ENCODE measurements at places on chromosomes 3 and 15. TPM values are rescaled to one million over a fixed set of nuclear protein-coding genes. Genes with fewer than 3 reads are reported as not detected.

DNA sequence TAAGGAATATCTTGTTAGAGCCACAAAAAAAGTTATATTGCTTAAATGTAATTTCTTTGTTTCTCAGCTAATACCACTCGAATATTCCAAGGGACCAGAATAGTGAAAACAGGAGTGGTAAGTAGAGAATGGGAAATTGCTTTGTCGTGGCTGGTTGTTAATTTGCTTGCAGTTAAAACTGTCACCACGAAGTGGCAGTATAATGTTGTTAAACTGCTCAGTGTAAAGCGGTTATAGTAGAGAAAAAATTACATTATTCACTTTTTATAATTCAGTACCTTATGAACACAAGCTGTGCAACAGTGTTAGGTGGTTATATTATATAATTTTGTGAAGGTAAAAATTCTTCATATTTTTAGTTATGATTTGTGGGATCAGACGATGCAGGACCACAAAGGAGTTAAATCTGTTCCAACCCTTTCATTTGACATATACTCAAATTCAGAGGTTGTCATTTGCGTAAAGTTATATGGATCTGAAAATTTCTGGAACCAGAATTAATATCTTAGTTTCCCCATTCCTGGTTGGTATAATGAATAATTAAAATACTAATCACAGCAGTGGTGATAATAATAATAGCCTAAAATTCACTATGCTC, 171.8 kb downstream of the FEZF2 start:
- DNase-seq = peak; percentile 57

GRCh38 chr3:128197855-128198254, 44.6 kb downstream of the EEFSEC start:
- no peak for DNase-seq

STRIT1 gene
- total RNA-seq = not detected

DNA sequence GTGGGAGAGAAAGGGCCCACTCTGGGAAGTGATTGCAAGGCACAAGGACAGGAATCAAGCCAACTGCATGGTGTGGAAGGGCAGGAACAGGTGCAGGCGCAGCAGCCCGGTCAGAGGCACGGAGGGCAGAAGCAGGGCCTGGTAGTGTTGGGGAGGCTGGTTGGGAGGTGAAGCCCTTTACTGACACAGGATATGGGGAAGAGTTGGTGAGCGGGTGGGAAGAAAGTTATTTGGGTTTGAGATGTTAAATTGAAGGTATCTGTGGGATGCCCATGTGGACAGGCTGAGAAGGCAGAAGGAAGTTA, 83.6 kb upstream of the ABHD2 start:
- DNase-seq = no peak

- DNase-seq = no peak
Measured at GRCh38 chr15:83854950-83855707, 201.2 kb downstream of the ADAMTSL3 start.

DNA sequence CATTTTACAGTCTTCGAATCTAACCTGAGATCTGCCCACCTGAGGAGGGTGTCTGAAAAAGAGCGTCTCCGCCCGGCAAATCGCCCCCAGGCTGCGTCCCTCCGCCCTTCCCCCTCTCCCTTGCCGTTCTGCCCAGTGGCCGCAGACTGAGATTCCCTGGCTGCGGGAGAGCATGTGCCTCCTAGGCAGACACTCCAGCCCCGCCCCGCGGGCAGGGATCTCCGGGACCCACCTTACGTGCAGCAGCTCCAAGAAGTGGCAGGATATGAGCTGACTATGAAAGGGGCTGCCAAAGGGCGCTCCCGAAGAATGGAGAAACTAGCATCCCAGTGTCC, 2.7 kb upstream of the WNT5A start:
- DNase-seq = no peak

GRCh38 chr15:47517737-47518136, 199.6 kb upstream of the SEMA6D start:
- peak; percentile 45 for DNase-seq

GRCh38 chr3:62529230-62529629, 155.9 kb upstream of the FEZF2 start:
- peak; percentile 14 for DNase-seq

LRRIQ4 gene
- not detected for total RNA-seq

- DNase-seq = peak; percentile 17
Measured at GRCh38 chr3:50241163-50241562, 5.2 kb downstream of the GNAI2 start.

DNA sequence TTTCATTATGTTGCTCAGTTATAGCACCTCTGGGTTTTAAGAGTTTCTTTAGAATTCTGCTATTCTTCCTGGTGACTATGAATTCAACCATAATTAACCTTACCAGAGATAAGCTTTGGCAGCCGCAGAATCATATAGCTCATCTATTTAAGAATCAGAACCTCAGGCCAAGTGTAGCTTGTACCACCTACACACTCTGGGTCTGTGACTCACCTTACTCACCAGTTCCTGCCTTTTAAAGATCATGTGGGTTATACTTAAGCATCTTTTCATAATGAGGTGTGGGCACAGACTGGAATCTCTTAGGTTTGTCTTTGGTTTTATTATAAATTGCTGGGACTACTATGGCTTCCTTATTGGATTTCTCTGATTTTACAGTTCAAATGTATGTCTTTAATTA, 21.9 kb downstream of the CDV3 start:
- peak; percentile 86 for DNase-seq

All from GM23248 (cell line).